Upper lobe of right lung (tissue), 1 donor: ENCODE measurements at places on chromosomes 4 and X.

DNA sequence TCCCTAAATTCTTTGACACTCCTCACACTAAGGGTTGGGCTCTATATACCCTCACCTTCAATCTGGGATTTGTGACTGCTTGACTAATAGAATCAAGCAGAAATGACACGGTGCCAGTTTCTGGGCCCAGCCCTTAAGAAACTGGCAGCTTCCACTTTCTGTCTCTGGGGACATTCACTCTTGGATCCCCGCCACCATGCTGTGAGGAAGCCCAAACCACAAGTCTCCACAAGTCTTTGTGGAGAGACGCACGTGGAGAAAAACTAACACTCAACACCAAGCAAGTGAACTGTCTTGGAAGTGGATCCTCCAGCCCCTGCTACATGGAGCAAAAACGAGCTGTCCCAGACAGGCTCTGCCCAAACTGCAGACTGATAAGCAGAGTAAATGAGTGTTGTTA is 1.1 kb upstream of the EDNRA start:
- no peak for DNase-seq
- H3K4me3 ChIP-seq, result peak overlapping the region; percentile 58
- peaks cover 4% of the 10 kb centered on the region for H3K27me3 ChIP-seq
- no peaks in the 10 kb centered on the region for H3K36me3 ChIP-seq
- no peaks in the 10 kb centered on the region for H3K4me1 ChIP-seq

DNA sequence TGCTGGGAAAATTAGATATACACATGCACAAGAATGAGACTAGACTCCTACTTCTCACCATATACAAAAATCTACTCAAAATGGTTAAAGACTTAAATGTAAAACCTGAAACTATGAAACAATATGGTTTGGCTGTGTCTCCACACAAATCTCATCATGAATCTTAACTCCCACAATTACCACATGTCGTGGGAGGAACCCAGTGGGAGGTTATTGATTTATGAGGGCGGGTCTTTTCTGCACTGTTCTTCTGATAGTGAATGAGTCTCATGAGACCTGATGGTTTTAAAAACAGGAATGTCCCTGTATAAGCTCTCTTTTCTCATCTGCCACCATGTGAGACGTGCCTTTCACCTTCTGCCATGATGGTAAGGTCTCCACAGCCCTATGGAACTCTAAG is 48.5 kb upstream of the DDX60 start:
- no peak for DNase-seq
- H3K27me3 ChIP-seq, result no peaks in the 10 kb centered on the region
- H3K27ac ChIP-seq, result no peak overlapping the region
- H3K4me3 ChIP-seq, result no peak overlapping the region
- peaks cover 7% of the 10 kb centered on the region for H3K36me3 ChIP-seq

DNA sequence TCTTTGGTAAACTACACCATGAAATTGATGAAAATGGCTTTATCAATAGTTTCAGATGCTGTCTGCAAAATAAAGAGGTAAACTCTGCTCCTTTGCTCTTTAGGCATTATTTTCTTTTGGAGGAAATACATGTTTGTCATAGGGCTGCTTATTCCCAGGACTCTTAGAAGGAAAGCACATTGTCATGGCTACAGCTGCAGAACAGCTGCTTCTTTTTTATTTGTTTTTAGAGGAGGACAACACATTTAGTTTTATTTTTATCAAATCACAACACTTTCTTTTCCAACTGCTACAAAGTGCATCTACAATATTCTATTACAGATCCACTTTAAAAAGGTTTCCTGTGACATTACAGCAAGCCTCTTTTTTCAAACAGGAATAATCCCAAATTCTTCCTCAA is 12.7 kb upstream of the HPF1 start:
- DNase-seq, result no peak
- H3K4me3 ChIP-seq, result no peak overlapping the region
- H3K27ac ChIP-seq, result no peak overlapping the region
- H3K36me3 ChIP-seq, result no peaks in the 10 kb centered on the region

GRCh38 chr4:109177096-109177810 is 125.2 kb downstream of the COL25A1 start:
- no peak overlapping the region for H3K27ac ChIP-seq
- no peak for DNase-seq
- H3K36me3 ChIP-seq, result no peaks in the 10 kb centered on the region
- no peak overlapping the region for H3K4me3 ChIP-seq
- H3K4me1 ChIP-seq, result no peaks in the 10 kb centered on the region

- H3K27ac ChIP-seq, result no peak overlapping the region
- H3K27me3 ChIP-seq, result no peaks in the 10 kb centered on the region
- H3K36me3 ChIP-seq, result no peaks in the 10 kb centered on the region
- H3K4me1 ChIP-seq, result no peaks in the 10 kb centered on the region
- no peak overlapping the region for H3K4me3 ChIP-seq
Measured at GRCh38 chr4:74376888-74377483, 12.0 kb downstream of the EREG start.

DNA sequence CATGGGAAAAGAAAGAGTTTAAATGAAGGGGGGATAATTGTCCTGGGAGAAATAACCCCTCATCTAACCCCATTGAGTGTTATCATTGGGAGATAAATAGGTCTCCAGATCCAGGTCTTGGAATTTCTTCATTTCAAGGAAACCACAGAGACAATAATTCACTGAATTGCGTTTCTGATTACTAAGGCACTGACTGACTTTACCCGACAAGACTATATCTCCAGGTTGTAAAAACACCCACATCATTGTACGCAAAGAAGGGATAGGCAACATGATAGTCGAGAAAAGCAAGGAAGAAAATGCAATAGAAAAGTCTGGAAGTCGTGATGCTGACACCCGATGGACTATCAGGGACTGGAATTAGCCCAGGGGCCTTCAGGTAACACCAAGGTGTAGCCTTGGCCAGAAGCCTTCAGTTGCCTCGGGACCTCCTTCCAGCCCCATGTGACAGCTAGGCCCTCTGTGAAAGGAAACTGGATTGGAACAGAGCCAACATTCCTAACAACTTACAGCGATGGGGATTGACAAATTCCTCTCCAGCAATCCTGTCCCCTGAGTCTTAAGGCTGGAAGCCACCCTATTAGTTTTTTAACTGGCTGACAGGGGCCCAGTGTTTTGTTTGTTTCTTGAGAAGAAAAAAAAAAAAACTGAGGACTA is 46.5 kb upstream of the RAB9B start:
- H3K27ac ChIP-seq, result no peak overlapping the region
- H3K27me3 ChIP-seq, result no peaks in the 10 kb centered on the region
- no peak overlapping the region for H3K4me3 ChIP-seq
- no peaks in the 10 kb centered on the region for H3K4me1 ChIP-seq

DNA sequence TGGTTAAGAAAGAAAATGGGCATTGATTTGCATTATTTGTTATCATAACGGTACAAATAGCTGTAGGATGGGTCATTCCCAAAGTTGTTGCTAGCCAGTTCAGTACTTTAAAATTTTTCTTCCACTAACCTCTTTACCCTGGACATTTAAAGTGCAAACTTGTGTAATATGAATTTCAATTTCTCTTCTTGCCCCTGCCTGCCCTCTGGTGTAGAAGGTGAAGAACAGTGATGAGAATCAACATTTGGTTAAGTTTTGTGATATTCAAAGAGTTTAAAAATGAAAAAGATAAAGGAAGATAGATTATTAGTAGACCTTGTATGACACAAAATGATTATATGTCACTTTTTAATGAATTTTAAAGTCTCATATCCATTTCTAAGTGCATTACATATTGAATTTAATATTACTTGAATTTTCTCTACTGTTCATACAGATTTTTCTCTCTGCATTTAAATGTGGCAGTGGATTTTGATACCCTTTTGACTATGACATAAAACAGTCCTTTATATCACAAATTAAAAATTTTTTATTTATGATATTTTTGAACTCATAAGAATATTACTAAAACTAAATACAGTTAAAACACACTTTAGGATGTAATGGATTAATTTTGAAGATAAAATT is 337.7 kb downstream of the BMPR1B start:
- H3K27ac ChIP-seq, result no peak overlapping the region
- H3K4me3 ChIP-seq, result no peak overlapping the region

DNA sequence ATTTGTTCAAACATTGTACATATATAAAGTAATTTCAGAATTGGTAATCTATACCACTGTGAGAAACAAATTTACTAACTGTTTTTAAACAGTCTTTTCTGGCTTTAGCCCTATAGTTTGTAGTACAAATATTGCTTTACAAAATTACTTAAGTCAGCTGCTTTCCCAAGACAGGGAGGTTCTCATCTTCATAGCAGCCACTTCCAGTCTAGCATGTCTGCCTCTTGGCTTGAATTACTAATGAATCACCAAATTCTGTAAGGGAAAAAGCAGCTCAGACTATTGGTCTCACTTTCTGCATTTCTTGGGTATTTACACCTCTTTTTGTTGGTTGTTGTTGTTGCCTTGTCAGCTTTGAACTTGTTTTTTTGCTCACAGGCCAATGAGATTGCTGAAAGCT is 187.2 kb downstream of the NPFFR2 start:
- H3K4me3 ChIP-seq, result no peak overlapping the region
- DNase-seq, result no peak
- H3K27ac ChIP-seq, result no peak overlapping the region
- H3K4me1 ChIP-seq, result no peaks in the 10 kb centered on the region
- H3K36me3 ChIP-seq, result no peaks in the 10 kb centered on the region
- no peaks in the 10 kb centered on the region for H3K27me3 ChIP-seq

DNA sequence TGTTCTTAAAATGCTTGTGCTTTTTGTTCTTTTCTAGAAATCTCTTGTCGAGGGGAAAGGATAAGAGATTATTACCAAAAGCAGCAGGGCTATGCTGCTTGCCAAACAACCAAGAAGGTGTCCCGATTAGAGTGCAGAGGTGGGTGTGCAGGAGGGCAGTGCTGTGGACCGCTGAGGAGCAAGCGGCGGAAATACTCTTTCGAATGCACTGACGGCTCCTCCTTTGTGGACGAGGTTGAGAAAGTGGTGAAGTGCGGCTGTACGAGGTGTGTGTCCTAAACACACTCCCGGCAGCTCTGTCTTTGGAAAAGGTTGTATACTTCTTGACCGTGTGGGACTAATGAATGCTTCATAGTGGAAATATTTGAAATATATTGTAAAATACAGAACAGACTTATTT is 81.5 kb upstream of the PACRGL start:
- H3K27me3 ChIP-seq, result no peaks in the 10 kb centered on the region
- peak overlapping the region; percentile 31 for H3K27ac ChIP-seq
- H3K4me1 ChIP-seq, result peaks cover 22% of the 10 kb centered on the region
- DNase-seq, result no peak
- H3K4me3 ChIP-seq, result no peak overlapping the region

DNA sequence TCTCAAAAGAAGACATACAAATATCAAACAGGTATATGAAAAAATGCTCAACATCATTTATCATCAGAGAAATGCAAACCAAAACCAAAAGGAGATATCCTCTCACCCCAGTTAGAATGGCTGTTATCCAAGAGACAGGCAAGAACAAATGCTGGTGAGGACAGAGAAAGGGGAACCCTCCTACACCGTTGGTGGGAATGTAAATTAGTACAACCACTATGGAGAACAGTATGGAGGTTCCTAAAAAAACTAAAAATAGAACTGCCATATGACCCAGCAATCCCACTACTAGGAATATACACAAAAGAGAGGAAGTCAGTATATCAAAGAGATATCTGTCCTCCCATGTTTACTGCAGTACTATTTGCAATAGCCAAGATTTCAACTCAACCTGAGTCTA is 83.5 kb downstream of the CDS1 start:
- no peaks in the 10 kb centered on the region for H3K4me1 ChIP-seq
- peaks cover 23% of the 10 kb centered on the region for H3K36me3 ChIP-seq
- H3K27me3 ChIP-seq, result no peaks in the 10 kb centered on the region

GRCh38 chrX:141989134-141989533 is 85.4 kb downstream of the MAGEC1 start:
- H3K4me1 ChIP-seq, result no peaks in the 10 kb centered on the region
- no peak overlapping the region for H3K27ac ChIP-seq
- no peaks in the 10 kb centered on the region for H3K27me3 ChIP-seq
- DNase-seq, result no peak
- no peak overlapping the region for H3K4me3 ChIP-seq
- no peaks in the 10 kb centered on the region for H3K36me3 ChIP-seq

DNA sequence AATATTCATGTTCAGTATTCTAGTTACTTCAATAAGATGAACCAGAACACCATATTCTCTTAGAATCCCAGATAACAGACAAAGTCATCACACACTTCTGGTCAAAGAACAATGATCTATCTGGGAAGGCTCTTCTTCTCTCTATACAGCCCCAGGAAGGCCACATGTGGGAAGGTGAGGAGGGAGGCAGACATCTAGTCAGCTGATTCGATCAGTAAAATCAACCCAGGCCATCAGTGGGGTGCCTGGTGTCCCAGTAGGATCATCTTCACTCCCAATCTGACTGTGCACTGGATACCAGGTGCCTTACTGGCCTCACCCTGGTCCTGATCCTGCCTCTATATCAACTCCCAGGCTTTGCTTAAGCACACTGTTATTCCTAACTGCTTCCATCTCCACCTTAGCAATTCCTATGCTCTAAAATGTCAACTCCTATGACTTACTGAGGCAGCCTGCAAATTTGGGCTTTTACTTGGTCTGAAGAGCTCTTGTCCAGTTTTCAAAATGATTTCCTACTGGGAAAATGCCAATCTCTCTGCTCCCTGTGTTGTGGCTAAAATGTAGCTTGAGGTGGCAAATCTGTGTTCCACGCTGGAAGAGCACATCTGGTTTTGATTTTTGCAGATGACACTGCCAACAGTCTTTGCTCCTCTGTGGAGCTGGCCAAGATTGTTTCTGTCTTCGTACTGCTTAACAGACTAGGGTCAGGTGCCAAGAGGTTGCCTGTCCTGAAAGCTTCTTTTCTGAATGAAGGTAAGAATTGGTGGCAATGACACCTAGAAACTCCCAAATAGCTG is 128.7 kb downstream of the MGST2 start:
- no peak overlapping the region for H3K27ac ChIP-seq
- no peak overlapping the region for H3K4me3 ChIP-seq
- no peaks in the 10 kb centered on the region for H3K27me3 ChIP-seq
- H3K4me1 ChIP-seq, result peaks cover 11% of the 10 kb centered on the region

DNA sequence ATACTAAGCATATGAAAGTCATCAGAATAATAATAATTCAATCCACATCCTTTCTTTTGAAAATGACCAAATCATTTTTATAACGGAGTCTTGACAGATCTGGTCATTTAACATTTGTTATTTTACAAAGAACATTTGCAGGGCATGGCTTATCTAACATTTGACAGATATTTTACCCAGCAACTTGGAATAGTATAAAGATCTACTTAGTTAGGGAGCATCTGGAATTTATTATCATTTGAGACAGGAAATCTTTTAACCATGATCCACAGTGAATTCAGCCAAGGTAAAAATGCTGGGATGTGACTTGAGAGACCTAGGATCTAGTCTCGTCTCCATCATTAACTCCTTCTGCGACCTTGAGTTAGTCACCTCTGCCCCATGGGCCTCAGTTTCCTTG is 22.4 kb downstream of the STARD8 start:
- no peaks in the 10 kb centered on the region for H3K36me3 ChIP-seq
- no peak overlapping the region for H3K27ac ChIP-seq
- H3K4me1 ChIP-seq, result no peaks in the 10 kb centered on the region

GRCh38 chr4:18162453-18162852 is 140.9 kb upstream of the LCORL start:
- DNase-seq, result no peak
- no peaks in the 10 kb centered on the region for H3K4me1 ChIP-seq
- no peaks in the 10 kb centered on the region for H3K36me3 ChIP-seq
- H3K27me3 ChIP-seq, result no peaks in the 10 kb centered on the region
- no peak overlapping the region for H3K27ac ChIP-seq
